ENCODE measurements at places on chromosomes 2 and 18. TPM values are rescaled to one million over a fixed set of nuclear protein-coding genes. Genes with fewer than 3 reads are reported as not detected.
A peak's percentile ranks its signal among the peaks of the same experiment; 100 is the strongest.

Gene CPLX4
- total RNA-seq: not detected

Gene DCDC2C
- not detected for total RNA-seq

Gene SLC9A4
- not detected for total RNA-seq

DNA sequence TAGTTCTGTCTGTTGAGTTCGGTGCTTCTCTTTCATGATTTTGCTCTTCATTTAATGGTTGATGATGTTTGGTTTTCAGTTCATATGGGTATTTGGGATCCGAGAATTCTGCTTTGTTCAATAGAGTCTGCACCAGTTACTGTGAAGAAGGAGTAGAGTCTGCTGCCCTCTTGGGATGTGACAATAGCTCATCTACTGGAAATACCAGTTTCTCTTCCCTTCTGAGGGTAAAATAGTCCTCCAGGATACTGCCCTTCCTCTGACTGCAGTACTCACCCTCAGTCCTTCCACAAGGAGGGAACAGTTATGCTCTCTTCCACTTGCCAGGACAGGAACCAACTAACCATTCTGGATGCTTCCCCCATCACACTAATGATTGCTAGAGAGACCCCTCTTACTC, 12.5 kb upstream of the TNFAIP6 start:
- no peak for DNase-seq

DNA sequence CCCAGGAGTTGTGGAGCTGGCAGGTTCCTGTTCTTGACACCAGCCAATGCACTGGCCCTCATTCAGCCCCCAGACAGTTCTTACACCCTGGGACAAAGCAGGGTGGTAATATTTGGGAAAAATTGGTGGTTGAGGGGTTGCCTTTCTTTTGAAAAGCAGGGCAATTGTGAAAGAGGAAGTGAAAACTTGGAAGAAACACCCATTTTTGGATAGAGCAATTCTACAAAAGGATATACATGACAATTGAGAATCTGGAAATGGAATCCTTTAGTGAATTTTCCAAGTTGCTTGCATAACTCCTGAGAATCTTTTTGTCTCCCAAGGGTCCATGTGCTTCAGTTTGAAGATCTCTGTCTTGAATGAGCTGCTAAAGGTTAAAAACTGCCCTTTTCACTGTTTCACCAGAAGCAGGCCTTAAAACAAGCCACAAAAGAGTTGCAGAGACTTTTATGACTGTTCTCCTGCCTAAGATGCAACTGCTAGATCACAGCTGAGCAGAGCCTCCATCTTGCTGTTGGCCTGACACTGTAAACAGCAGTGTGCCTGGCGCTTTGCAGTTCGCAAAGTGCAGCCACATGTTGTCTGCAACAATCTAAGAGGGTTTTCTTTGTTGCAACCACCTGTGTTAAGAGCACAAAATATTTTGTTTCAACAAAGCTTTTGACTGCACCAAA, 11.8 kb downstream of the COL4A4 start:
- no peak for DNase-seq

DNA sequence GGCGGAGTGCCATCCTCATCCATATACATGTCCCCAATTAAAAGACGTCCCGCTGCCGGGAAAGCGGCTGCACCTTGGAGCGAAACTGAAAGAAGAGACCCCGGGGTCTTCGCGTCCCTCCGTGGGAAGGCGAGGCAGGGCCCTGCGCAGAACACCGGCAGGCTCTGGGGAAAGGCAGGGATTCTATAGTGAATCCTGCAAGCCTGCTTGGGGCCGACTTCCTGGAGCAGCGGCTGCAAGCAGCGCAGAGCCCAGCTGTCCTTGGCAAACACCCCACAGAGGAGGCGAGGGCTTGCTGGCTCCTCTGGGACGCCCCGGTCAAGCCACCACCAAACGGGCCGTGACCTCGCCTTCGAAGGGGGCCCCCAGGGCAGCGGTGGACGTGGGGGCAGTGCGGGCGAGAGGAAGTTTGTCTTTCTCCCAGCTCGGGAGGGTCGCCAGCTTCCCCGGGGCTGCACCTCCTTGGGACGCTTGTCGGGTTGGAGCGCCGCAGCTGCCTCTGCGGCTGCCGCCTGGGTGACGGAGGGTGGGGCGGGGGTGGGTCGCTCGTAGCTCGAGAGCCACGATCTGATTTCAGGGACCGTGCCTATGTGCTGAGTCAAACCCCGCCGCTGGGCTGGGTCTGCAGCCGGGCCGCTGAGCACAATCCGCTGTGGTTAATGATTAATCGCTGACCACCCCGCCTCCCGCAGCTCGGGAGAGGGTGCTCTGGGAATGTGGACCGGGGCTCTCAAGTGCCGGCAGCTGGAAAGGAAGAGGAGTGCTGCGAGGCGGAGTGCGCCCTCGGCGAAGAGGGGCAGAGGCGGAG, 486 bp upstream of the GPR39 start:
- peak; percentile 82 for DNase-seq

GRCh38 chr2:37203708-37204107, 7.4 kb downstream of the CEBPZOS start:
- DNase-seq: no peak

- no peak for DNase-seq
Observed at GRCh38 chr2:182302174-182302573, 124.7 kb downstream of the PDE1A start.
